Left cardiac atrium (tissue), 4 donors: ENCODE measurements at places on chromosomes 6 and 20. TPM values are rescaled to one million over a fixed set of nuclear protein-coding genes. Genes with fewer than 3 reads are reported as not detected.

GRCh38 chr20:46604551-46605133, 46.6 kb downstream of the SLC13A3 start:
- DNase-seq: no peak

DNA sequence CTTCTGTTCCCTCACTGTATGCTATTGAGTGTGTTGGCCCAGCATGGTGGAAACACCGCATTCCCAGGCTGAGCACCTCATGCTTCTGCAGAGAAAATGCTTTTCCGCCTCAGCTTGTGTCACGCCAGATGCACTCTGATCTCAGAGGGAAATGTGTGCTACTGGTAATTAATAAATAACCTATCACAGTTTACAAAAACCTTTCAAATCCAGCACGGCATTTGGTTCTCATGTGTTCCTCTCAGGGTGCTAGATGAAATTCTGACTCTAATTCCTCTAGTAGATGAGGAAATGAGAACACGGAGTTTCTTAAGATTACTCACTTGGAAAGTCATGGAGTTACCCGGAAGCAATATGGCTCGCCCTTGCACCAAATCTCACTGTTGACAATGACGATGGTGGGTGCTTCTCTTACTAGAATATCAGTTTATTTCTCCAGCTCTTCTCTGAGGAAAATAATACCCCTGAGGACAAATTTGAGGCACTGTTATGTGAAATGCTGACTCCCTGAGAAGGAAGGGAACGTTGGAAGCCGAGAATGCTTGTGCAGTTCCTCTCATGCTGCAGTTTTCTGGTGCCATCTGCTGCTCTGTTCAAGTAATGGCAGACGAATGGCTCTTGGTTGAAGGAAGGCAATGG, 116.6 kb downstream of the RNF144B start:
- peak; percentile 42 for DNase-seq

DNA sequence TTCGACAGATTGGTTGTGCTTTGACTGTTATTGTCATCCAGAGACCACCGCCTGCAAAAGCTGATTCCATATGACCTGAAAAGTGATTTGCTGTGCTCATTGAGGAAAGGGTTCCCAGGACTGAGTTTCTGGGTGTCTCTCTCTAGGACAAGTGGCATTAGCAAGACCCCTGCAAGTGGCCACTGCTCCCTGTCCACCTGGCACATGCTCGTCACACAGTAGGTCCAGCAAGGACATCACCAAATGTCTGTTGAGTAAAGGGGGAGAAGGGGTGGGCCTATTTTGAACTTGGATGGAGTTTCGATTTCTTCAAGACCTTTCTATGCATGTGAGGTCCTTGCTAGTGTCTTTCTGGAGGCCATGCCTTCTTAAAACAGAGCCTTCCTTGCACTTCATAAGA, 48.9 kb upstream of the IYD start:
- no peak for DNase-seq

GRCh38 chr20:8342391-8342790, 210.3 kb downstream of the PLCB1 start:
- DNase-seq: no peak

GRCh38 chr6:36033935-36034334, 6.3 kb downstream of the MAPK14 start:
- no peak for DNase-seq

DNA sequence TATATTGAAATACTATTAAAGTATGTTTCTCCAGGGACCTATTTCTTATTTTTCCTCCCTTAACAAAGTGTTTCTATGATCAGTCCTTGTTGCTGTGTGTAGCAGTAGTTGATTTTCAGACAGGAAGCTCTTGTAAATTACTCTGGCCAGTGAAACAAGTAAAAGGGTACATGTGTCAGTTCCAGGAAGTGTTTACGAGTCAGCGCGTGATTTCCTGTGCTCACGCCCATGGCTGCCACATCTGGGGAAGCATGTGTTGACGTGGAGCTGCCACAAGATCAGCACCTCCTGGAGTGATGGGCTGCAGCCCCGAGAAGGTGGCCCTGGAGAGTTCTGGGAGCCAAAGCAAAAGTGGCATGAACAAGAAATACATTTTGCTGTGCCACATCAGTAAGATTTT, 38.6 kb upstream of the GGTLC1 start:
- DNase-seq: peak; percentile 60

- no peak for DNase-seq
Measured at GRCh38 chr6:57315111-57315510, 2.3 kb upstream of the PRIM2 start.

LBP gene
- 9.0 TPM for total RNA-seq
